Pancreas (tissue), 10 donors: ENCODE measurements at places on chromosomes 12 and 14. TPM values are rescaled to one million over a fixed set of nuclear protein-coding genes. Genes with fewer than 3 reads are reported as not detected.

DNA sequence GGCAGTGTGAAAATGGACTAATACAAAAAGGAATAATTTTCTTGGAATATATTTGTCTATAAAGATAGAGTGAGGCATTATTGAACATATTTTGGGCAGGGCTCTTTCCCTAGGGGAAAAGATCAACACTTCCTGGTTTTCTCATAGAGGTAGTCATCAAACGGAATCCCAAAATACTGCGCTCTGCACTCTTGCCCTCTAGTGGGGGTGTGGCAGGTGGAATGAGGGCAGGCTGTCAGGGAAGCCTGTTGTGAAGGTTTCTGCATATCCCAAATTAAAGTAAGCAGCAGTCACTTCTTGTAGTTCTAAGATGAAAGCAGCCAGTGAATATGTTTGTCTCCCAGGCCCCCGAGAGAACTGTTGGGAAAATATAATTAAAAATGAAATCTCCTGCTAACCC lies 666.8 kb upstream of the TMEM132C start:
- DNase-seq: no peak

GRCh38 chr14:66395300-66395699 lies 90.9 kb upstream of the CCDC196 start:
- no peak for DNase-seq

DNA sequence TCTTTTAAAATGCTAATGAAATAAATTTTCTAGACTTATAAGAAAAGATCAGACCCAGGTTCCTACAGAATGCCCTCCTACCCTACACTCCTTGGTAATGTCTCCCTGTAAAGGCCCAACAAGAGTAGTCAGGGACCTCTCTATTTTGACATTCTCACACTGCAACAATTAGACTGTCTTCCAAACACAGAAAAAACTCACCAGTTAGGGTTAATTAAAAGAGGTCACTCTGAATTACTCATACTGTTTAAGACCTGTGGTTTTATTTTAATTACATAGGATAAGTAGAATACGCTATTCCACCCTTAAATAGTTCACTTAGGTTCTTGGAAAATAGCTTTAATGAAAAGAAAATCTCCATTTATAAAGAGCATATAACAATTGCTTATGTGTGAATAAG lies 142.4 kb downstream of the ITPR2 start:
- no peak for DNase-seq

Gene TBPL2
- not detected for total RNA-seq

Gene SLC17A8
- total RNA-seq: 0.18 TPM
